Activated T-helper 17 cell treated with anti-CD3 and anti-CD28 coated beads, Interleukin-2, amount 50 U/mL, for 72 hours (primary cell): ENCODE measurements at places on chromosomes 6 and 20. TPM values are rescaled to one million over a fixed set of nuclear protein-coding genes. Genes with fewer than 3 reads are reported as not detected.

The PPP1R3D gene
- 5.9 TPM for total RNA-seq

The NOX3 gene
- not detected for total RNA-seq

The TRPC4AP gene
- total RNA-seq: 34.1 TPM

The GLP1R gene
- not detected for total RNA-seq

The MDFI gene
- total RNA-seq: not detected

The OXT gene
- total RNA-seq: not detected

The VSX1 gene
- not detected for total RNA-seq

The HLA-A gene
- 1,094 TPM for total RNA-seq

The GRIK2 gene
- total RNA-seq: not detected

The EPHA7 gene
- not detected for total RNA-seq

The SPATS1 gene
- total RNA-seq: not detected

The TPX2 gene
- 122 TPM for total RNA-seq

The ANGPT4 gene
- total RNA-seq: 0.06 TPM

The LKAAEAR1 gene
- 0.71 TPM for total RNA-seq

The POPDC3 gene
- total RNA-seq: not detected

The ZKSCAN4 gene
- total RNA-seq: 1.6 TPM

The PSMB1 gene
- total RNA-seq: 201 TPM

The LY86 gene
- not detected for total RNA-seq

The F13A1 gene
- not detected for total RNA-seq

The LY6G6C gene
- not detected for total RNA-seq
